ENCODE measurements at places on chromosomes 16 and 17. TPM values are rescaled to one million over a fixed set of nuclear protein-coding genes. Genes with fewer than 3 reads are reported as not detected.

IL17C gene
- total RNA-seq, result not detected

ST6GALNAC2 gene
- 1.5 TPM for total RNA-seq

C17orf107 gene
- total RNA-seq, result 2.8 TPM

CREBBP gene
- total RNA-seq, result 26.4 TPM

EFCAB5 gene
- total RNA-seq, result 0.62 TPM

LRRC75A gene
- total RNA-seq, result 7.5 TPM

CEMP1 gene
- total RNA-seq, result 0.04 TPM

AOC3 gene
- total RNA-seq, result 6.9 TPM

MPV17L gene
- total RNA-seq, result 4.3 TPM

GPRC5B gene
- 39.9 TPM for total RNA-seq

CCL4 gene
- 3.5 TPM for total RNA-seq

HSD17B2 gene
- total RNA-seq, result 0.31 TPM

DNAI2 gene
- 0.09 TPM for total RNA-seq

BAHCC1 gene
- 6.9 TPM for total RNA-seq

NPIPA3 gene
- total RNA-seq, result 0.66 TPM

C16orf74 gene
- 1.3 TPM for total RNA-seq

PIMREG gene
- total RNA-seq, result 11.3 TPM

CLEC3A gene
- total RNA-seq, result not detected

WFDC1 gene
- 2.6 TPM for total RNA-seq

CACNG5 gene
- total RNA-seq, result not detected

ARHGAP44 gene
- 3.0 TPM for total RNA-seq

Data from muscle of leg (tissue), 16 donors.